ENCODE measurements at places on chromosomes 13 and 19.

- no peaks in the 10 kb centered on the region for H3K4me1 ChIP-seq
- no peaks in the 10 kb centered on the region for H3K27me3 ChIP-seq
- no peak overlapping the region for H3K4me3 ChIP-seq
- DNase-seq, result peak; percentile 78
Observed at GRCh38 chr13:46905249-46905648, 8.4 kb upstream of the HTR2A start.

DNA sequence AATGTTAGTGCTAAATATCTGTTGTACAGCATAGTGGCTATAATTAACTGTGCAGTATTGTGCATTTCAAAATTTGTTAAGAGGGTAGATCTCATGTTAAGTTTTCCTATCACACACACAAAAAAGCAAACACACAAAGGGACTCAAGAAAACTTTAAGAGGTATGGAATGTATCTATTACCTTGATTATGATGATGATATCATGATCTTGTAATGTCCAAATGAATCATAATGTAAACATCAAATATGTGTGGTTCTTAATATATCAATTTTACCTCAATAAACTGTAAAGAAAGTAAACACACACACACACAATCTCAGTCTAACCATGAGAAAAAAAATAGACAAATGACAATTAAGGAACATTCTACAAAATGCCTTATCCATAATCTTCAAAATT is 934.6 kb downstream of the SLITRK1 start:
- H3K36me3 ChIP-seq, result no peaks in the 10 kb centered on the region
- H3K27ac ChIP-seq, result no peak overlapping the region
- DNase-seq, result no peak
- no peak overlapping the region for H3K4me3 ChIP-seq

GRCh38 chr13:35672611-35673010 is 196.1 kb upstream of the MAB21L1 start:
- no peak overlapping the region for H3K27ac ChIP-seq
- no peak overlapping the region for H3K4me3 ChIP-seq
- H3K27me3 ChIP-seq, result no peaks in the 10 kb centered on the region
- H3K36me3 ChIP-seq, result no peaks in the 10 kb centered on the region
- DNase-seq, result no peak

- DNase-seq, result peak; percentile 34
- H3K27me3 ChIP-seq, result no peaks in the 10 kb centered on the region
- peaks cover 11% of the 10 kb centered on the region for H3K4me1 ChIP-seq
- H3K4me3 ChIP-seq, result peak overlapping the region; percentile 75
Observed at GRCh38 chr13:44576351-44577235, 463 bp upstream of the TSC22D1 start.

DNA sequence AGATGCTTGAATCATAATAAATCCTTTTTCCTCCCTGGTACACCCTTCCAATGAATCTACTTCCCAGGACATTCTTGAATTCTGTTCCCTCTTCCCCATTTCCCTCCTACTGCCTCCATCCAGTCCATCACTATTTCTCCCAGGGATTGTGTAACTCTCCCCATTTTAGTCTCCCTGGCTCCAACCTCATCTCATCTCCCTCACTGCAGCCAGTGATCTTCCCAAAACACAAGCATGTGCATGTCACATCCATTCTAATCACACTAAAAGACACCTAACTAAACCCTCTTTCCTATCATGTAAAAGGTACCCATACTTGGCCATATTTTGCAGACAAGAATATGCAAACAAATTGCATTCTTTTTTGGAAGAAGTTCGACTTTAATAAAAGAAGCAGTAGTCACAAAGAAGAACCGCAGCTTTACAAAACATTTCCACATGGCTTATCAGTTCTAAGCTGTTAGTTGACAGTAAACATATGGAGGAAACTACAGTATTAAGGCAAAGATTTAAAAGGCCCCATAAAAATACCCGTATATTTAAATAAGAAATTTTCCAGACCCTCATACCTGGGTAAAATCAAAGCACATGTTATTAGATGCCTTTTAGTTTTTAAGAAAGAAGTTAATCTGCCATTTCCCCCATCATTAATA is 111.0 kb downstream of the KCTD12 start:
- H3K4me1 ChIP-seq, result no peaks in the 10 kb centered on the region
- H3K36me3 ChIP-seq, result no peaks in the 10 kb centered on the region

- no peaks in the 10 kb centered on the region for H3K36me3 ChIP-seq
- no peaks in the 10 kb centered on the region for H3K4me1 ChIP-seq
- no peak for DNase-seq
- no peak overlapping the region for H3K27ac ChIP-seq
Observed at GRCh38 chr13:98440390-98441055, 136.4 kb downstream of the STK24 start.

DNA sequence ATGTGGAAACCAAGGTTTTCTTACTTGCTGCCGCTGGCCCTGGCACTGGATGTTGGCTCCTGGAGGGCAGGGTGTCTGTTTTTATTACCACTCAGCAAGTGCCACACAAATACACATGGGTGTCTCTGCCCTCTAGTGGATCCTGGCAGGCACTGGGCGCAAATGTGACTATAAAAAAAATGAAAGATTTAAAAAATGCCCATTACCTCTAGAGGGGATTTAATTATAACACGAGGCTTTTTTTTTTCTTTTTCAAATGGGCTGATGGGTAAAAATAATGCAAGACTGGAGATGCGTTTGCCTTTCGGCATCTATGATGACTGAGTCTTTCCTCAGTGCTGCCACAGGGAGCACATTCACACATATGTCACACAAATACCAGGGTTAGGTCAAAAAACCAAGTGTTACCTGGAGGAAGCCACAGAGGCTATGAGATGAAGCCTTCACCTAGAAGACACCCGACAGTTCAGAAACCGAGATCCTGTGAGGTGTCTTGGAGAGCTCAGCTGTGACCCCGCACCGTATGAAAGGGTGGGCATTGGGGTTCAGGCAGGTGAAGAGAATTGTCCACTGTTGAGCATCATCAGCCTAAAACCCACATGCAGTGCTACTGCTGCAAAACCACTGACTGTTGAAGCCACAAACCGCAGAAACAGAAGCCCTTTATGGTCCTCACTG is 25.7 kb downstream of the CHAMP1 start:
- no peak overlapping the region for H3K27ac ChIP-seq
- no peak for DNase-seq

DNA sequence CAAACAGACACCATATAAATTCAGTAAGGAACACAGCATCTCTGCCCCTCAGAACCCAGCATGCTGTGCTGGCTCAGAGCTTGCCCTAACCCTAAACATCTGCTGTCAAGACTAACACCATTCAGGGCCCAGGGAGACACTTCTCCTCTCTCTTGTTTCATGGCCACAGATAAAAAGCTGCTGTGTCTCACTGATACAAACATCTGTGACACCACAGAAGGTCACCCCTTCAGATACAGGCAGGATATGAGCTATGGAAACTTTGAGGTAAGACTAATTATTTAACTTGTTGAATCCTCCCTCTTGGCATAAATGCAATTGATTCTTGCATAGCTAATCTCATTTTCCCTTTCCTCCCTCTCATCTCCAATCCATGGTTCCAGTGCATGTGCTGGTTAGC is 61.6 kb upstream of the GPR12 start:
- no peak for DNase-seq
- H3K27me3 ChIP-seq, result no peaks in the 10 kb centered on the region
- no peaks in the 10 kb centered on the region for H3K36me3 ChIP-seq

DNA sequence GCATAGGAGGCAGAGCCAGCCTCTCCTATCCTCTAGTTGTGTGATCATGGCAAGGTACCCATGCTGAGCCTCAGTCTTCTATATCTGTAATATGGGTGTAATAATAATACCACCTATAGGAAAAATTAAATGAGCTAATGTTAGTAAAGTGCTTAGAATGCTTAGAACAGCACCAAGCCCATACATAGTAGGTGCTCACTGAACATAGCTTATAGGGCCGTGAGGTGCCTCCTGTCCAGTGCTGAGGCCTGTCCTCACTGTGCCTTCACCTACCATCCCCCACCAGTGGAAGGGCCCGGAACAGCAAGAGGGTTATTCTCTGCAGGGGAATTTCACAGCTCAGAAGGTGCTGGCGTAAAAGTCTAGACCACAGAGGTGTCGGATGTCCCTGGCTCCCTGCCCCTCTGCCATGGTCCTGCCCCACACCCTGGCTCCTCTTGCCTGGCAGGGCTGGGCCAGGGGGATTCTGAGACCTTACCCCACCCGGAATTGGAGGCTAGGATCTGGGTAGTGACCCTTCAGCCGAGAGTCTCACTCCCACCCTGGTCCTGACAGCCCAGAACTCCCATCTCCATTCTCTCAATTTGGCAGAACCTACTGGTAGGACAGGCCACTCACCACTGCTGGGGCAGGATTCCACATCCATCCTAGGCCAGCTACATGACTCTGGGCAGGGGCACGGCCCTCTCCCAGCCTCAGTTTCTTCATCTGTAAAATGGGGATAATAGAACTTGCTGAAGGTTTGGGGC is 2.2 kb upstream of the SCN1B start:
- DNase-seq, result peak; percentile 75
- no peaks in the 10 kb centered on the region for H3K4me1 ChIP-seq
- no peak overlapping the region for H3K4me3 ChIP-seq
- H3K27me3 ChIP-seq, result no peaks in the 10 kb centered on the region
- H3K36me3 ChIP-seq, result peaks cover 26% of the 10 kb centered on the region
- no peak overlapping the region for H3K27ac ChIP-seq

DNA sequence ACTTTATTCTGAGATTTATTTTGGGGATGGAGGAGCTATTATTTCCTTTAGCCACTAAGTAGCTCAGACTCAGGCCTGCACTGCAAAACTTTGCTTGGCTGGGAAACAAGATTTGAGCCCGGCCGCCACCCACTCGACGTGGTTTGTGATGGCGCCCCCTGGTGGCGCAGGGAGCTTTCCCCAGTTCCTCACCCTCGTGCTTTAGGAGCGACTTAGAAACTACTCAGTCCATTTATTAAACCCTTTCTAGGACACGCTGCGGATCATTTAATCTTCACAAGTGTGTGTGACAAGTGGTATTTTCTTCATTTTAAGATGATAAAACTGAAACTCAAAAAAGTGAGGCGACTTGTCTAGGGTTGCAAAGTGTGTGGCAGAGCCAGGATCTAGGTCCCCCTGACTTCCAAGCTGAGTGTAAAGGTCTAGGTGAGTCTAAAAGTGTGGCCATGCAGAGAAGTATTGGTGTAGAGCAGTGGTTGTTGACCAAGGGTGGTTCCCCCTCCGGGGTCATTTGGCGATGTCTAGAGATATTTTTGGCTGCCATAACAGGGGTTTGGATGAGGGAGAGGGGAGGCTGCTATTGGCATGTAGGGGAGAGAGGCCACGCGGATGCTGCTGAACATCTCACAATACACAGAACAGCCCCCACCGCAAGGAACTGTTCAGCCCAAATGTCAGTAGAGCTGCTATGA is 2.2 kb downstream of the CXCL17 start:
- H3K4me3 ChIP-seq, result no peak overlapping the region
- H3K27ac ChIP-seq, result no peak overlapping the region
- DNase-seq, result peak; percentile 74
- H3K36me3 ChIP-seq, result no peaks in the 10 kb centered on the region
